EH (cell line): ENCODE measurements at places on chromosomes 5 and 9.

DNA sequence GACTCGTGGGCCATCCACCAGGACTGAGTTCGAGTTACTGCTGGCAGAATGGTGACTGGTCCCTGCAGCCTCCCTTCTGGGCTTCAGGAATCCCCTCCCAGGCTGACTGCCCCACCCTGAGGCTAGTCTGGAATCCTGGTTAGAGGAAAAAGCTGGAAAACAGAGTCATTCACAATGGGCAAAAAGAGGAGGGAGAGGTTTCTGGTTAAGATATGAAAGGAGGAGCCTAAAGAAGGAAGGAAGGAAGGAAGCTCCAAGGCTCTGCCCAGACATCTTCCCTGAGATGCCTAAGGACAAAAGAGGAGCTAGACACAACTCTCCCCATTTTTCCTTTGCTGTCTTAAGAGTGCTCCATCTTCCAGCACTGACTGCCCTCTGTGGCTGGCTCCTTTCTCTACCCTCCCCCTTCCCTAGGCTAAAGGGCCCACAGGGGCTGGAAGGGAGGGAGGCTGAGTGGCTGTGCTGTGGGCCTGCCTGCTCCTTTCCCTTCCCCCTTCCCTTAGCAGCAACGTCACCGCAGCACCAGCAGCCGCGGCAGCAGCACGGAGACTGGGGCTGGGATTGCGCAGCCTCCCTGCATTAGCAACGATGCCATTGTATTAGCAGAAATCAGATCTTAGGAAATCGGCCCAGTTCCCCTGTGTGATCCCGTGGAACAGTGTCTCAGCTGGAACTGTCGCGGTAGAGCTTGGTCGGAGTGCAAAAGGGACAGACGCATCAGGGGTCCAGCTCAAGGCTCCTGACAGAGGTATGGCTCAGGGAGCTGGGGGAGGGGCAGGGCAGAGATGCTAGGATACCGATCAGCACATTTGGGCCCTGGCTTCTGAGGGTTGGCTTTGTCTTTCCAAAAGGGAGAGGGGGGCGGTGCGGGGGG, 48.7 kb downstream of the RUSC2 start:
- peak; percentile 94 for DNase-seq

DNA sequence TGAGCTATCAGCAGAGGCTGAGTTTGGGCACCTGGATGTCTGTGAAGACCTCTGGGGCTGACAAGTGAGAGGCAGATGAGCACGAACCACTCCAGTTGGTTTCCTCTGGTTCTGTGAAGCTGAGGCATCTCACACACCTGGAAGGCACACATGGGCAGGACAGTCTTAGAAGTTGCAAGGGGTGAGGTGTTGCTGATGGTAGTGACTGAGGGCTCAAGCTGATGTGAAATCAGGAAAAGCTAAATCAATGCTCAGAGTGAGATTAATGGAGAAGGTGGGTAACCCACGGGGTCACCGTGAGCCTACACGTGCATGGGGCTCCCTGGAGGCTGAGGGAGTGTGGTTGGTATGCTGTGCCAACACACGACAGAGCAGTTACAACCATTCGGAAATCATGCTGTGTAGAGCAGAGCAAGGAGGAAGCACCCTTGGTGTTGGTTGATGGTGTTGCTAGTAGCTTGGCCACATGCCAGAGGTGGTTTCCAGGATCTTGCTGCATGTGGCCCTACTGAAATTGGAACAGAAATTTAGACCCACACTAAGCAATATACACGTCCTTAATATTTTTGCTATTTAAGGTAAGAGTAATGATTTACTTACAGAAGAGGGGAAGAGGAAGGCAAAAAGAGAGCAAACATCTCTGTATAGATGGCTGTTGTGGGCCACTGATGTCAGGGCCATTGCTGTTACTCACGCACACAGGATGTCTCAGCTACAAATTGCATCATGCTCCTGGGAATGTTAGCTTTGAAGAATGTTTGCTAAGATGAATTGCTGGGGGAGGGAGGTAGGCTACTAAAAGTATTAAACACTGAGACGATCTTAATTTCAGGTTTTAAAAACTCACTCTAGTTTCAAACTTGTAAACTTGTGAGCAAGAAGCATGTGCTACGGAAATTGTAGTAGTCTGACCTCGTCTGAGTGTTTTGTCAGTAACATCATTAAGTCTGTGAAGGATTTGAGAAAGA, 170.5 kb downstream of the ARHGEF28 start:
- DNase-seq, result peak; percentile 97

GRCh38 chr5:15993334-15993733, 186.3 kb downstream of the MARCHF11 start:
- DNase-seq, result peak; percentile 51

DNA sequence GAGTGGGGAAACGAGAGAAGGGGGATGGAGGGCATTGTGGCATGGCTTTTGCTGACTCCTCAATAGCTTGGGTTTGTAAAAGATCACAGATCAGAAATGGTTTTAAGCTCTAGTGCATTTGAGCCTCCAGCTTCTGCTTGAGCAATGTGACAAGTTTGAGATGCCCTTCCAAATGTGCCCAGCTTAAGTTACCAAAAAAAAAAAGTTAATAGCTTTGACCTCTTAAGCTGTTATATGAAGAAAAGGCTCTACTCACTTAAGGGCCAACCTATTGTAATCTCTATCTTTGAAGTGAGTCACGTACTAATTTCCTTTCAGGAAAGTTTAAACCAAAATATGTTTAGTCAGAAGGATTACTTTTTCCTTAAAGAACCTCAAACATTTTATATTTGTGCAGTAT, 428.8 kb upstream of the ACTBL2 start:
- no peak for DNase-seq

GRCh38 chr5:14331386-14331781, 188.2 kb downstream of the TRIO start:
- peak; percentile 40 for DNase-seq
